ENCODE measurements at places on chromosomes 2 and 18. TPM values are rescaled to one million over a fixed set of nuclear protein-coding genes. Genes with fewer than 3 reads are reported as not detected.

Gene SLC8A1
- 9.6 TPM for total RNA-seq

Gene CYP27C1
- total RNA-seq: 3.8 TPM

Gene SIX3
- 28.8 TPM for total RNA-seq

Gene PEX13
- 74.9 TPM for total RNA-seq

Gene MAP2
- total RNA-seq: 102 TPM

Gene IL36RN
- not detected for total RNA-seq

- DNase-seq: peak; percentile 40
Observed at GRCh38 chr18:58612315-58613055, 16.4 kb downstream of the ALPK2 start.

GRCh38 chr2:7969756-7970515 lies 711.9 kb upstream of the ID2 start:
- DNase-seq: no peak

DNA sequence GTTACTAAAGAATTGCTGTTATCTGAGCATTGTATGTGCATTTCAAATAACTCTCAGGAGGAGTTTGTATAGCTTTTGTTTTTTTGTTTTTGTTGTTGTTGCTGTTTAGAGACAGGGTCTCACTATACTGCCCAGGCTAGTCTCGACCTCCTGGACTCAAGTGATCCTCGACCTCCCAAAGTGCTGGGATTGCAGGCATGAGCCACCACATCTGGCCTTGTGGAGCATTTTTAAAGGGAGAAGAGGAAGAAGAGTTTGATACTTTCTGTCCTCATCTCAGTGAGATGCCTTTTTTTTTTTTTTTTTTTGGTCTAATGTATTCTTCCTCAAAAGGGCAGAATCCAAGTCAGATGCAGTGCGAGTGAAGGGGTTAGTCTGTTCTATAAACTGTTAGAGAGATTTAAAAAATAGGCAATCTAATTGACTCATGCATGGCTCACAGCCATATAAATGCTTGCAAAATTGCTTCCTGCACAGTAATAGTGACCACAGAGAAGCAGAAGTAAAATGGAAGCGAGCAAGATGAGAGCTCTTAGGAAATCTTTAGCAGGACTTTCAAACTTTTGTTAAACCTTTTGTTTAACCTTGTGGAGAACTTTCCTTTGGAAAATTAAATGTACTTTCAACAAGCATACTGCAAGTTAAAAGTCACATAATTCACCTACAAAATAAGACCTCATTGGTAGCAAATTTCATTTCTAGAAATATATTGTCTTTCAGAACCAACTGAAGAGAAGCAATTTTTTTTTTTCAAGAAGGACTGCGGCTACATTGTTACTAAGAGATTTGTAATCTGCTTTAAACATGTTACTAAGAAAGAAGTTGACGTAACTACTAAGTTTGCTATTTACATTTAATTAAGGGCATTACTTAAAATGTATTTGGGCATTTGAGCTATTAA lies 52.3 kb upstream of the ROCK1 start:
- no peak for DNase-seq

DNA sequence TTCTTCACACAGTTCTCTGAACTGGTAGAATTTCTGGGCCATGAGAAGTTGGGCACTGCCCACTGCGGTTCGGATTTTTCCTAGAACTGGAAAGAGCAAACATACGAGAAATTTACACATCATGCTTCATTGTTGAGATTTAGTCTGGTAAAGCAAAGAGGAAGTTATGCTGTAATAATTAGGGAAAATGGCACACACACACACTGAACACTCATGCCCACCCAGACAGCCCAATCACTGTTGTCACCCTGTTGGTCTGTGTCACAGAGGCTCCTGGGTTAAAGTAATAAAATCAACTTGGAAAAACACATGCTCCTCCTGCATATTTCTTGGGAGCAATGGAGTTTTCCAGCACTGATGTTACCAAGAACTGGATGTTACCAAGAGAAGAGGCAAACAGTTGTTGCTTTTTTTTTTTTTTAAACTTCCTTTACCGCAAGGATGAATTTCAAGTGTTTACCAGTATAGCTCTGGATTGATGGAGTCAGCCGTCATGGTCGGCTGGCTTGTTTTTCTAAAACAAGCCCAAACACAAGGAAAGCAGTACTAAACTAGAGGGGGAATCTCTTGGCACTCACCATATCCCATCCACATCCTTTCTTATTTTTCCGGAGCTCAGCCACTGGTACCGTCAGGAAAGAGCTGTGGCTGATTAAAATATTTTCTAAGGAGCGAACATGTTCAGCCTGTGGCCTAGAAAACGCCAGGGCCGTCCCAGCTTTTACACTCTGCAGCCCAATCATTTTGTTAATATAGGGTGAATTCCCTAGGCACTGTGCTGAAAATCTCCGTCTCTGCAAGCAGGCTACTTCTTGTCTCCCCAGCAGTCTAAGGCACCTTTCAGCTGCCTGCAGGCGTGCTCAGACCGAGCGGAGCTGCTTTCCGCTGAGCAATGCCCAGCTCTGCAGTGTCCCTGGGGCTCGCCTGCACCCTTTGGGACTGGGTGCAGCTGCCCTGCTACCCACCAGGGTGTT lies 58.9 kb downstream of the TGIF1 start:
- peak; percentile 41 for DNase-seq

GRCh38 chr2:80154231-80154915 lies 150.2 kb downstream of the LRRTM1 start:
- no peak for DNase-seq

DNA sequence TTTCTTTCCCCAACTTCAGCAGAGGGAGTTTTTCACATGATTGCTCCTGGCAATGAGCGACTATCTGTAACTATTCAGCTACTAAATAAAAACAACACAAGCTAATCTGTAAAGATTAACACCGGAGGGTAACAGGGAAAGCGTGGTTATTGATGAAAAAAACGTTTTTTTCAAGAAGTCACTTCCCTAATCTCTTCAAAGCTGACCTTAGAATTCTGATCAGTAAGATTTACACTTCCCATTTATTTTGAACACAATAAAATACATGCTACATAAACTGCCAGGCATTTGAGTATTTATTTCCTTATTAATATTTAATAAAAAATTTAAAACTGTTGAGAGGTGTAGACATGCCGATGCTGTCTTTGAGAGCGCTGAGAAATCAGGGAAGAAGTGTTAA lies 207.4 kb upstream of the HDAC4 start:
- DNase-seq: no peak

- no peak for DNase-seq
Observed at GRCh38 chr2:138682163-138682562, 98.0 kb downstream of the NXPH2 start.

DNA sequence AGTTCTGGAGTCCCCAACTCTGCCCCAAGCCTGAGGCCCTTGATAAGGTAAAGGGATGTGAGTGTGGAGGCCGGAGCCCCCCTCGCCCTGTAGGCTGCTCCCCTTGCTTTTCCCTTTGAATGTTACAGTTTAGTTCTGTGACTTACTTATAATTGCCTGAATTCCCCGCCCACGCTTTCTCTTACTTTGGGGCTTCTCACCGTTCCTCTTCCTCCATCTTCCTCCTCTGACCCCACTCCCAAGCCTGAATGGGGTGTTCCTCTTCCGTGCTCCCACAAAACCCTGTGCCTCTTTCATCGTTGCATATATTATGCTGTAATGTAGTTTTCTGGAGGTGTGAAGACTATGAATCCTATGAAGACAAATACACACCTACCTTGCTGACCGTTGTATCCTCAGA lies 15.0 kb upstream of the IL1RN start:
- no peak for DNase-seq

- no peak for DNase-seq
Observed at GRCh38 chr2:237700512-237701032, 73.2 kb downstream of the LRRFIP1 start.

DNA sequence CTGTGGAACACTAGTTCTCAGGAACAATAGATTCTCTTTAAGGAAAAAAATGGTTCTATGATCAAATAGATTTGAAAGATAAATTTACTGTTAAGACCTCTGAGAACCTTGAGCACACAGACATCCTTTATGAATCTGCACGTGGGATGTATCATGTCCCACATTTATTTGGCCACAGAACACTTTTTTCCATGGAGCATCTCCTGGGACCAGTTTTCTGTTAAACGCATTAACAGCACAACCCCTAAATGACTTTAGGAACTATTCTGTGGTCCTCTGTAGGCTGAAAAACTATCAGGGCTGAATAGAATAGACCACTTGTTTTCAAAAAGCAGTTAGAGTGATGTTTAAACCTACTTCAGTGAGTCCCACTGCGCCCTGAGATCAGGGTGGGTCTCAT lies 132.2 kb upstream of the PID1 start:
- DNase-seq: no peak

- DNase-seq: no peak
Observed at GRCh38 chr2:227461811-227462461, 10.0 kb upstream of the AGFG1 start.
